Lower leg skin (tissue), 4 donors: ENCODE measurements at places on chromosomes 2 and 18. TPM values are rescaled to one million over a fixed set of nuclear protein-coding genes. Genes with fewer than 3 reads are reported as not detected.
A peak's percentile ranks its signal among the peaks of the same experiment; 100 is the strongest.

DNA sequence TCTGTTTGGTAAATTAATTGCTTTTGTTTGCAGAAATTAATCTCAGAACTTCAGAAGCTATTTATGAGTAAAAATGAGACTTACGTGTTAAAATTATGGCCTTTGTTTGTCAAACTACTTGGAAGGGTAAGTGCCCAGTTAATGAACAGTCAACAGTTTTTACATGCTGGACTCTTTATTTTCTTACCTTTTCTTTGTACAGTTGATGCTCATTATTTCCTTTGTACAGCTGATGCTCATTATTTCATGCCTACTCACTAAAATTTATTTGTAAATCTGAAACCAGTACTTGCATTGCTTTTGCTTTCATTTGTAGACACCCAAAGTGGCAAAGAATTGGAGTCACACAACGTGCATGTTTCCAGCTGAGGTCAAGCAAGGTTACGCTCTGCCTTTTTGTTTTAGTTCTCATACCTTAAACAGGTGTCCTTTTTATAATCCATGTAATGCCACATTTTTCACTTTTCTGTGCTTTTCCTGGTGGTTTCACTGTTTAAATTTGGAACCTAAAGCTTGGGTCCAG is 13.3 kb downstream of the RIF1 start:
- no peak for DNase-seq

DNA sequence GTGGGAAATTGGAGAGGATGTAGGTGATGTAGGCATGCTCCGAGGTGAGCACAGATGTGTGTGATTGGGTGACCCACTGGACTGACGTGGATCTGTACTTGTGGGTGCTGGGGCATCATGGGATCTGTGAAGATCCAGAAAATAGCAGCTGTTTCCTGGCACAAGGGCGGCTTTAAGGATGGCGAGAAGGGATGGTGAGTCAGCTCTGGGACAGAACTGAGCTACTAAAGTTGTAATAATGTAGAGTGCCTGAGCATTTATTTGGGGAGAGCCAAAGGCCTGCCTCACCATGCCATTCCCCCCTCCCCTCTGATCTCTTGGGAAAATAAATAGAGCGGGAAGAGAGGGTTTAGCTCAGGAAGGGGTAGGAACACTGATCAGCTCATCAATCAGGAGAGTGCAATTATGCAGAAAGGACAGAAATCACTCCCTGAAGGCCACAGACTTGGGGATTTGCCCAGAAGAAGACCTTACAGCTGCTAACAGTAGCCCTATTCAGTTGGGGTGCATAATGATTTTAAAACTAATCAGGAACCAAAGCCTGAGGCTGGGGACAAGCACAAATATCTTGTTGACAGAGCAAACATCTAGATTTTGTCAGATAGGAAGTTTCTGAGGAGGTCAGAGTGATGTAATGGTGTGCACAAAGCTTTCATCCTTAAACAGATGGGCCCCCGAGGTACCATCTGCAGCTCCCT is 30.3 kb downstream of the TANC1 start:
- no peak for DNase-seq

- peak; percentile 76 for DNase-seq
Measured at GRCh38 chr2:240626531-240627300, 1.4 kb downstream of the GPR35 start.

- DNase-seq, result no peak
Measured at GRCh38 chr18:69330385-69331005, 70.2 kb upstream of the DOK6 start.

GRCh38 chr2:189074506-189074905 is 100.3 kb downstream of the COL3A1 start:
- no peak for DNase-seq

DNA sequence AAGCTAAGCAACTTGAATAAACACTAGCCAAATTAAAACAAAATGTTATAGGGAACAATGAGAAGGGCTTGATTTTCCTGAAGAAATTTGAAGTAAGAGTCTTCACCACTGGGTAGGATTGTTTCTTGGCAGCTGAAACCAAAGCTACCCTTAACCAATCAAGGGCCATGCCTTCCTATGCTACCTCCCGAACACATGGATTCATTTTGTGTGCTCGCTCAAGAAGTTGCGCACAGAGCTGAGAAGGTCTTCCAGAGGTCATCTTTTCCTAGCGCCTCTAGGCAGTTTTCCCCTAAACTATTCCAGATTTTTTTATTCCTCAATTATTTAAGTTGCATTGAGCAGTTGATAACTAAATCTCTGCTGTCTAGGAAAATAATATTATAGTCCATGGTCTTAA is 264.6 kb downstream of the RBM43 start:
- no peak for DNase-seq

GRCh38 chr2:88563129-88563528 is 64.1 kb downstream of the EIF2AK3 start:
- DNase-seq, result no peak

- DNase-seq, result no peak
Measured at GRCh38 chr2:174858745-174859144, 94.5 kb upstream of the CHRNA1 start.

- no peak for DNase-seq
Measured at GRCh38 chr18:34098109-34098508, 126.6 kb downstream of the NOL4 start.

DNA sequence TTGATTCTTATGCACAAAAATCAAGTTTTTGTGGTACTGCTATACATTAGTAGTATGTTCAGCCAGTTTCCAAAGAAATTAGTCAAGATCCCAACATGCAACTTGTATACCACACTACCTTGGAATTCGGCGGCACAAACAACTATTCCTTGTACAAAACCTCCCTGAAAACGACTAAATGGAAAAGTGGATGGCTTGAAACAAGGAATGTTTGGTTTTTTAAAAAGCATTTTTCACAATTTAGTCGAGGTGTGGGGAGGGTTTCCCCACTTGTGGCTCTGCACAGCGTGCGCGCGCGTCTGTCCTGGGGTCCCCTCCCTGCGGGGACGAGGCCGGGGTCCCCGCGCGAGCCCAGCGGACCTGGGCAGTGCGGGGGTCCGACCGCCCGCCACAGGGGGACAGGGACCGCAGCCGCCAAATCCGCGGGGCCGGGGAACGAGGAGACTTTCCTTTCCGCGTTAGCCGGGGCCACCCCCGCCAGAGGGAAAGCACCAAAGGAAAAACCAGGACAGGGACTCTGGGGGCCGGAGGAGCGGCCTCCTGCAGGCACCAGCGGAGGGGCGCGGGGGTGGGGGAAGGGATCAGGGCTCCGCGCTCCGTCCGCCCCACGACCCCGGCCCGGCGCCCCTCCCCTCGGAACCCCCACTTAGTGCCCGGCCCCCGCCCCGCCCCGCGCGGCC is 534 bp upstream of the SOCS6 start:
- peak; percentile 87 for DNase-seq

DNA sequence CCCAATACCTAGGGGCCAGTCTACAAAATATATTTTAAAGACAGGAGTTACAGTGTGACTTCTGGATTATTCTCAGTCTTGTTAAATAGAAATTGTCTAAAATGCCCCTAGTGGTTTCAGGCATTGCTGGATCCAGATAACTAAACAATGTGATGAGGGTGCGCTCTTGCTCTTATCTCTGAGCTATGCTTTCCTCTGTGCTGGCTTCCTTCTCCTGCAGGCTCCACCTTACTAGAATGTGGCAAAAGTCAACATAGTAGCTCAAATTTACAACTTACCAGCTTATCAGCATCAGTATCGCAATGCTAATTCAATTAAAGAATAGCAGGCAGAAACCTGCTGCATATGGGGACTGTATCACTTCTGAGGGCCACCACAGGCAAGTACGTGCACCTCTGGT is 61.3 kb upstream of the RNU4ATAC start:
- DNase-seq, result no peak

DNA sequence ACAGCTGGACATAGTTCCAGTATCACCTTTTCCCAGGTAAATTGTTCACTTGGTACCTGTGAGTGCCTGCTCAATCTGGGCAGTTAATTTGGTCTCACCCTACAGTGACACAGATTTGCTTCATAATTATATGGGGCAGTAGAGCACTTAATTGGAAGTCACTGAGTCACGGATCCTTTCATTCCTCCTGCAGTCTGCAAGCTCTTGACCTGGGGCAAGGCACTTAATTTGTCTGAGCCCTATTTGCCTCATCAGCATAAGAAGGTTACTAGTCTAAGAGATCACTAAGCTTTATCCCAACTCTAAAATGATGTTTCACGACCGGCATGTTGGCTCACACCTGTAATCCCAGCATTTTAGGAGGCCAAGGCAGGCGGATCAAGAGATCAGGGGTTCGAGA is 8.9 kb downstream of the FBXO36 start:
- DNase-seq, result no peak

- DNase-seq, result no peak
Measured at GRCh38 chr18:72601481-72601880, 57.3 kb upstream of the CBLN2 start.

GPR55 gene
- not detected for total RNA-seq

CD8B gene
- 1.2 TPM for total RNA-seq

RAB17 gene
- total RNA-seq, result 2.0 TPM

NLRC4 gene
- 0.20 TPM for total RNA-seq

RTP5 gene
- total RNA-seq, result not detected

PDCD1 gene
- 0.86 TPM for total RNA-seq

SH3BP4 gene
- total RNA-seq, result 47.4 TPM

GPR39 gene
- 2.8 TPM for total RNA-seq

DSC1 gene
- total RNA-seq, result 1,039 TPM
